Stimulated activated CD4-positive, alpha-beta T cell treated with anti-CD3 and anti-CD28 coated beads, TNF-alpha, amount 100 ng/mL, for 1 hour (primary cell): ENCODE measurements at places on chromosomes 5 and 9.

GRCh38 chr9:134594078-134594941, 47.3 kb upstream of the COL5A1 start:
- DNase-seq, result no peak

GRCh38 chr9:104941597-104941996, 13.6 kb upstream of the ABCA1 start:
- no peak for DNase-seq

- no peak for DNase-seq
Measured at GRCh38 chr5:149358294-149358651, 427 bp downstream of the PCYOX1L start.

DNA sequence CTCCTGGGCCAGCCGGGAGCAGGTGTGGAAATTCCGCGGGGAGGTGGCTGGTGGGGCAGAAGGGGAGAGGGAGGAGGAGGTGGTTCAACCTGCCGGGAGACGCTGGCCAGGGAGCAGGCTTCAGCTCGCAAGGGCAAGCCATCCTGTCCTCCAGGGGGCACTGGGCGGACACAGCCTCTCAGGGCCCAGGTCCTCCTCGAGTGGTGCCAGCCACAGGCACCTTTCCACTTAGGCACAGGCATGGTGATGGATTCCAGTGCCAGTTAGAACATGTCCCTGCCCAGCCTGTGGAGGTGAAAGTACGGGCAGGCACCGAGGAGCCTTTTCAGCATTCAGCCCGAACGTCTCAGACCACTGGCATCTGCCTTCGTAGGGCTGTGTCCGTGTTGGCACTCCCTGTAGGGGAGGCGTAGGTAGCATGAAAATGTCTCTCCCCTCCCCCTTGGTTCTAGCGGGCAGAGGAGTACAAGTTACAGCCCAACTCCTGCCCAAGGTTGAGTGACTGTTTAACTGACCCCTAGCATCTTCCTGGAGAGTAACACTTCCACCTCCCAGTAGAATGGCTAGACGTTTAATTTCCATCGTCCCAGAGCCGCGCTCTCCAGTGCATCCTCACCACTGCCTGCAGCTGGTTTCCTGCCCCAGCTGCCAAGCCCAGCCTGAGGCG, 48.9 kb downstream of the DAB2IP start:
- no peak for DNase-seq

- no peak for DNase-seq
Measured at GRCh38 chr5:2052687-2053086, 170.0 kb upstream of the IRX4 start.

DNA sequence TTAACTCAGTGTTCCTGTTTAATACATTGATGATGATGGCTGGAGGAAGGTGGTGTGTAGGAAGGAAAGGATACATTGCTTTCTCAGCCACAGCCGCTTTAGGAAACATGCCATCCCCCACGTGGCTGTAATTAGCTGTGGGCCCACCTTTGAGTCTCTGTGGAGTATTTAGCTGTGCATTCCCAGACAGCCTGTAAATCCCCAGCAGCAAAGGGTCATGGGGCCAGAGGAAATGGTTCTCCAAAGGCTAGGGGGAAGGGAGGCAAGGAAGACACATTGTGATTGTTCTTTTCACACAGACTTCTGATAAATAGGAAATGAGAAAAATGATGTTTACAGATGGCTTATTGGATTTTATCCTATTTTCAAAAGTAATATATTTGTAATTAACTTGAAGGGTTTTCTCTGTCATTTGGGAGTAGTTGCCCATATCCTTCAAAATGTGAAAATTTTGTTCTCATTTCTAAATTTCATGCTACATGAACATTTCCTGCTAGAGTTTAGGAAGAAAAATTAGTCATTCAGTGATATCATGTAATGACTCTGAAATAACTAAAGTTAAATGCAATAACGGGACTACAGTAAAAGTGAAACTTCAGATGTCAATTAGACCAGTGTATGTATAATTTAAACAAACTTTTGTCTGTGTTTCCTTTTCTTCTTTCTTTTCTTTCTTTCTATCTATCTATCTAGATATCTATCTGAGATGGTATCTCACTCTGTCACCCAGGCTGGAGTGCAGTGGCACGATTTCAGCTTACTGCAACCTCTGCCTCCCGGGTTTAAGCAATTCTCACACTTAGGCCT, 24.3 kb upstream of the F2R start:
- DNase-seq, result no peak

- no peak for DNase-seq
Measured at GRCh38 chr9:74696520-74696919, 191.2 kb downstream of the TRPM6 start.

DNA sequence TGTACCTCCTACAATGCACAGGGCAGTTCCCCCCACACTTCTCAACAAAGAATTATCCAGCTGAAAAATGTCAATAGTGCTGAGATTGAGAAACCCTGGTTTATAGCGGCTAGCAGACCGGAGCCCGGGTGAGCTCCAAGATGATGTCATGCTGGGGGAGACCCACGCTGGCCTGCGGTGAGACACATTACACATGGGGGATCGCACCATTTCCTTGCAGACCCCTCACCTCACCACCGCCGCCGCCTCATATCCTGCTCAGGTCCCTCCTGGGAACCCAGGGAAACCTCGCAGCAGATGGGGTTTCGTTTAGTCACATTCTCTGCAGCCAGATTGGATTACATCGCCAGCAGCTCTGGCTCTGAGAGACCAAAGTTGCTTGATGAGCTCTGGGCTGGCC, 14.7 kb upstream of the TNC start:
- DNase-seq, result no peak

DNA sequence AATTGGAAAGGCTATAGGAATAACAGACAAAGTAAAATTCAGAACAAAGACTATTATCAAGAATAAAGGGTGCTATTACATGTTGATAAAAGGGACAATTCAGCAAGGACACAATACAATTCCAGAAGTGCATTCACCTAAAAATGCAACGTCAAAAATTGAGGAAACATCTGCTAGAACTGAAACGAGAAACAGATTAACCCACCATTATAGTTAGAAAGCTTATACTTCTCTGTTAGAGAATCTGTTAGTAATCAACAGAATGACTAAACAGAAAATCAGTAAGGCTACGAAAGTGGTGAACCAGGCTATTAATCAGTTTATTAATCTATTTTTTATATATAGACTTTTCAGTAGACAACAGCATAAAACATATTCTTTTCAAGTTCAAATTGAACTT, 14.8 kb downstream of the FCN1 start:
- DNase-seq, result no peak

DNA sequence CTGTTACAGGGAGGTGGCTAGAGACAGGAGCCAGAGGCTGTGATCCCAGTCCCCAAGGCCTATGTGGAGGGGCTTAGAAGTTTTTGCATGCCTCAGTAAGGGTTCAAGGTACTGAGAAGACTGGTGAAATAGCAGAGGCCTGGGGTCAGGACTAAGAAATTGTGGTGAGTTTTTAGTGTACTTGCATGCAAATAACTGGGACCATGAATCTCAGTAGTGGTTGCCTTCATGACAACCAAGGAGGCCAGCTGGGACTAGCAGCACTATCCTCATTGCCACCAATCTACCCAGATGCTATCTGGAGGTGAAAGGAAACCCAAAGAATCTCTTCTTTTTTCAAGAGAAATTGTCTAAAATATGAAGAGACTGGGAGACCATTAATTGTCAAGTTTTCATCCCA, 395.1 kb downstream of the CETN3 start:
- DNase-seq, result no peak

DNA sequence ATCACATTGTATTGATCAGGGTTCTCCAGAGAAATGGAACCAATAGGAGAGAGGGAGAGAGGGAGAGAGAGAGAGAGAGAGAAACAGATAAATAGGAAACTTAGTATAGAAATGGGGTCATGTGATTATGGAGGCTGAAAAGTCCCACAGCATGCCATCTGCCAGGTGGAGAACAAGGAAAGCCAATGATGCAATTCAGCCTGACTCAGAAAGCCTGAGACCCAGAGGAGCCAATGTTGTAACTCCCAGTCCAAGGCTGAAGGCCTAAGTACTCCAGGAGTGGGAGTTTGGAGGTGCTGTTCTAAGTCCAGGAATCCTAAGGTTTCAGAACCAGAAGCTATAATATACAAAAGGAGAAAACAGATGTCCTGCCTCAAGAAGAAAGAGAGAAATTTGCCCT, 48.4 kb upstream of the ISOC1 start:
- no peak for DNase-seq

DNA sequence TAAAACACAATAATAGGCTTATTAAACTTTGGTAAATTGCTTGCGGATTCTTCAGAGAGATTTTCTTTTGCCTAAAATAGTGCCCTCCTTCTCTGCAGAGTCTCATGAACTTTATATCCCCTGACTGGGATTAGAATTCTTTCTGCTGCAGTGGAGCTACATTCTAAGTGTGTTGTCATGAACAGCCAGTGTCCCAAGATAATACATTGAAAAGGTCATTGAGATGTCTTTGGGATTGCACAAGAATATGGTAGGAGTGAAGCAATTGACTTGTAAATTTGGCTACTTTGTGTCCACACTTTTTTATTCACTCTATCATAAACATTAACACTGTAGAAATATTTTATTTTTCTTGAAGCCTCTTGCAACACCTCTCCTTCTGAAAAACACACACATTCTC, 604.5 kb downstream of the GABRG2 start:
- no peak for DNase-seq

- DNase-seq, result no peak
Measured at GRCh38 chr9:36796671-36797419, 224.2 kb downstream of the MELK start.
